ENCODE measurements at places on chromosomes 7 and 10.

- DNase-seq: no peak
Observed at GRCh38 chr7:55052741-55053427, 34.1 kb downstream of the EGFR start.

GRCh38 chr7:134730411-134730829 is 49.0 kb upstream of the CALD1 start:
- no peak for DNase-seq

DNA sequence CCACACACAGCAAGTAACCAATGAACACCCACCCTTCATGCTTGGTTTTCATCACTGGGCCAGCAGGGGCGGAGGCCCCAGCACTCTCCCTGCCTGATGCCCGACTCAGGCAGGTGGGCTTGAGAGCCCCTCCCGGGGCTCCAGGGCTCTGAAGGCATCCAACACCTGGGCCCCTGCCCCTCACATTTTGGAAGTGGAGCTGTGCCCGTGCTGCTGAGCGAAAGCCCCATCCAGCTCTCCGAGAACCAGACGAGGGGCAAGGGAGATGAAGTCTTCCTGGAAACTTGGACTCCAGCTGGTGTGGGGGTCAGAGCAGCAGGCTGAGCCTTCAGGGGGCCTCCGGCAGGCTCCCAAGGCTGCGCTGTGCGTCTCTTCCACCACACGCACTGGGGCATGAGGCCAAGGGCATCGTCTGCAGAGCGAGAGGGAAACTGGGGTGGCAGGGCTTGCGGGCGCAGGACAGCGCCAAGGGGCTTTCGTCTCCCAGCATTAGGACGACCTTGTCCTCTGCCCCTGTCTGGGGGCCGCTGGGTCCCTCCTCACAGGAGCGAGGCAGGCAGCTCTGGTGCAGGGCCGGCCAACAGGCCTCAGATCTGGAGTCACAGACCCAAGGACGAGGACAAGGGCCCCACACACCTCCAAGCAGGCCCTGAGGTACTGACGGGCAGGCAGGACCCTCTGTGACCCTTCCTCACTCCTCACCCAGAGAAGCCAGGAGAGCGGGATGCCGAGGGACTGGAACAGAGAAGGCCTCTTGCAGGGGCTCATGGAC is 108.3 kb upstream of the FAM20C start:
- DNase-seq: no peak

- no peak for DNase-seq
Observed at GRCh38 chr7:19284596-19285300, 139.5 kb upstream of the FERD3L start.

Data from NCI-H748 treated with DMSO at 0.1 percent for 48 hours (cell line).